Umbilical cord (tissue), 2 donors: ENCODE measurements at places on chromosomes 5 and 9.

GRCh38 chr9:71758277-71758676 is 10.0 kb downstream of the CEMIP2 start:
- peak; percentile 70 for DNase-seq

- no peak for DNase-seq
Measured at GRCh38 chr9:136189394-136190236, 15.3 kb downstream of the LHX3 start.

DNA sequence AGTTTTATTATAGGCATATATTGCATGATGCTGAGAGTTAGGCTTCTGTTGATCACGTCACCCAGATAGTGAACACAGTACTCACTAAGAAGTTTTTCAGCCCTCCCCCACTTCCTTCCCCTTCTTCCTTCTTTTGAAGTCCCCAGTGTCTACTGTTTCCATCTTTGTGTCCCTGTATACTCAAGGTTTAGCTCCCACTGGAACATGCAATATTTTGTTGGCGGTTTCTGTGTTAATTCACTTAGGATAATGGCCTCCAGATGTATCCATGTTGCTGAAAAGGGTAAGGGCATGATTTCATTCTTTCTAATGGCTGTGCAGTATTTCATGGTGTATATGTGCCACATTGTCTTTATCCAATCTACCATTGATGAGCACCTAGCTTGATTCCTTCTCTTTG is 764.3 kb downstream of the MTRR start:
- no peak for DNase-seq

GRCh38 chr5:56011835-56012234 is 17.1 kb upstream of the IL6ST start:
- DNase-seq = peak; percentile 45

- peak; percentile 60 for DNase-seq
Measured at GRCh38 chr5:180467028-180467975, 26.9 kb upstream of the CNOT6 start.
